ENCODE measurements at places on chromosomes 13 and 19.
A peak's percentile ranks its signal among the peaks of the same experiment; 100 is the strongest.

DNA sequence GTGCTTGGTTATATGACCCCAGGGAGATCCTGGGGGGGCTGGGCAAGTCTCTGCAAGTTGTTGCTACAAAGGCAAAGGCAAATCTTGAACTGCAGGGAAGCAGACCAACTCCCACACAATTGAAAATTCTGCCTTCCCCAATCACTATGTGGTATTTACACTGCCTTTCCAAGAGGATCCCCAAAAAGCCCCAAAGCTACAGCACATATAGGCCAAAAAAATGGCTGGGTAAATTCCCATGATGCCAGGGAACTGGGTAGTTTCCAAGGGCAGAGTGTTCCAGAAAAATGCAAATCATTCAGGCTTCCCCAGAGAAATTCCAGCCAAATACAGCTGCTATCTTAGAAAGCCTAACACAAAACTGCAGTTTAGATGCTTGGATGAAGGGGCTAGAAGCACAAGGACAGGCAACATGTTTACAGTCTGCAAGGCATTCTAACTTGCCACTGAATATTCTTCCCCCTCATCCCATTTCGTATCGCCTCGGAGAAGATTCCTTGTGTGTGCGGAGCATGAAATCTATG lies 6.2 kb downstream of the FOXO1 start:
- no peak for DNase-seq

DNA sequence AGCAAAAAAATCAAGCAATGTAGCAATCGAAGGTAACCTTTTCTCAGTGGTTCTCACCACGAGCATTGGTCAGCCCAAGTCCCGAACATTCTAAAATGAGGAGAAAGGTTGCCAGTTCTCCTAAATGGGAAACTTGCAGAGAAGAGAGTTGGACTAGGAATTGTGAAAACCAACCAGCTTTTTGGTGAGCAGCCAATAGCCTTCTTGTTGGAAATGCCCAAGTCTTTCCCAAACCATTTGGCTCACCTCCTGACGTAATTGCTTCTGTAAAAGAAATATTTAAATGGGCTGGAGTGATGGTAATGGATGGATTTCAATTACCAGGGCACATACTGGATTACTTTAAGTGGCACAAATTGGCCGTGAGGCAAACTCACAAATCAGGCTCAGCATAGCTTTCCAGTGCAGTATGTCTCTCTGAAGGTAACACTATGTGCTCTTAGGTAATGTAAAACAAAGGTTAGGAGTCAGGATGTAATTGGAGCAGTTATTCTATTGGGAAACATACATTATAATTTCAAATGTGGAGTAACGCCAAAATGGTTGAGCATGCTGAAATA lies 423.2 kb downstream of the KLF5 start:
- DNase-seq: no peak

- no peak for DNase-seq
Observed at GRCh38 chr19:22545751-22546150, 88.4 kb upstream of the ZNF492 start.

DNA sequence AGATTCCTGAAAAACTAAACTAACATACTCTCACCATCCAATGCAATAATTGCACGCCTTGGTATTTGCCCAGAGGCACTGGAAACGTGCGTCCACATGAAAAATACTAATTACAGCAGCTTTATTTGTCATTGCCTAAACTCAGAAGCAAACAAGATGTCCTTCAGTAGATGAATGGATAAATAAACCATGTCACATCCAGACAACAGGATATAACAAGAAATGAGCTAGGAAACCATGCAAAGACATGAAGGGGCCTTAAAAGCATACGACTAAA lies 25.0 kb downstream of the ELL start:
- DNase-seq: no peak

GRCh38 chr19:11046605-11047354 lies 42.5 kb upstream of the LDLR start:
- no peak for DNase-seq

GRCh38 chr13:25372284-25373081 lies 709 bp downstream of the ATP8A2 start:
- DNase-seq: peak; percentile 19

DNA sequence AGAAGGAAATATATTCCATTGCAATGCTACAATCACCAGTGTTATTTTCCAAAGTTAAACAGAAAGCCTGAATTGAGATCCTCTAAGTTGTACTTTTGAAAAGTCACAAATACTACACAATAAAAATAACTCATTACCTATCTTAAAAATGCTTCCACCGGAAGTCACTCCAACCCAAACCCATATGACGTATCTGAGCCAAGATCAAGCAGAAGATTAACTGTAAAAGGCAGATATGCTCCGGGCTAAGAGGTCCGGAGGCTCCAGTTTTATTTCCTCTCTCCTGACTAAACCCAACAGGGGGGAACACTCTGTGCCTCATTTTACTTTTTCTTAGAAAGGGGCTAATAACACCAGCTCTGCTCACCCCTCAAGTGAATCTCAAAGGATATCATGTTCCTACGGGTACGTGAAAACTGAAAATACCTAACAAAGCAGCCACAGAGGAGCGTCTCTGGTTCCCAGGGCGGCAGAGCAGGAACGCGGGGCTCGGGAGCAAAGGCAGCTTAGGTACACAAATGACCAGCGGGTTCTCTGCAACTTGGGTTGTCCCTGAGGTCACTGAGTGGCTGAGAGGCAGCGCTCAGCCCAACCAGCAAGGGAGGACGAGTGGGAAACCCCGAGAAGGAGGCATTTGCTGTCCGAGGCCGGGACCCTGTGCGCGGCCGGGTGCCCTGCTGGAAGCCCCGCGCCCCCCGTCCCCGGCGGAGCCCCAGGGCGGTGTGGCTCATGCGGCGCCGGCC lies 750 bp downstream of the RAB20 start:
- peak; percentile 71 for DNase-seq

- no peak for DNase-seq
Observed at GRCh38 chr13:43058318-43058674, 34.9 kb downstream of the DNAJC15 start.

DNA sequence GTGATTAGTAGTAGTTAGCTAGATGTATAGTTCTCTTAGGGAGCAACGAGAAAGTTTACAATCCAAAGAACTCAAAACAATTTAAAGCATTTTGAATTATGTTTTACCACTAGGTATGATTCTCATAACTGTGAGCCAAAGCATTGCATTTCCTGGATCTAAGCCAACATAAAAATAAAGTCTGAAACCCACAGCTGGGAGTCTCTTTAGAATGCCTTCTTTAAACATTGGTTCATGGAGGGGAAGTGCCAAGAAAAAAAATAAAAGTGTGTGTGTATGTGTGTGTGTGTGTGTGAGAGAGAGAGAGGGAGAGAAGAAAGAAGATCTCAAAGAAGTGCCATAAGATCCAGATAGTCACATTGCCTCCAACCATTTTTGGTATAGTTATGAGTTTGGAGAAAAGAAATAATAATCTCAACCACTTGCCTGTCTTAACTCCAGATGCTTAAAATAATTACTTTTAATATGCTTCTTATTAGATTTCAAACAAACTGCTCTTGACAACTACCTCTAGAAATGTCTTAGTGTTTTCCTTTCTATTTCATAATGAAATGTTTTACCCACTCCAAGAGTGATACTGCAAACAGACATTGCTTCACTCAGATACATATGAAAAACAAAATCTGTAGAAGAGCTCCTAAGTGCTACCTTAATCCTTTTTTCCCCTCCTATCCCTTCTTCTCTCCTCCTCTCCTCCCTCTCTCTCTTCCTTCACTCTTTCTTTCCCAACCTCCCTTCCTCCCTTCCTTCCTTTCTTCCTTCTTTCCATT lies 554.1 kb downstream of the KCTD12 start:
- DNase-seq: no peak

- peak; percentile 40 for DNase-seq
Observed at GRCh38 chr13:30113983-30114570, 193.3 kb downstream of the KATNAL1 start.

- DNase-seq: no peak
Observed at GRCh38 chr19:28425046-28425931, 787.7 kb downstream of the UQCRFS1 start.

DNA sequence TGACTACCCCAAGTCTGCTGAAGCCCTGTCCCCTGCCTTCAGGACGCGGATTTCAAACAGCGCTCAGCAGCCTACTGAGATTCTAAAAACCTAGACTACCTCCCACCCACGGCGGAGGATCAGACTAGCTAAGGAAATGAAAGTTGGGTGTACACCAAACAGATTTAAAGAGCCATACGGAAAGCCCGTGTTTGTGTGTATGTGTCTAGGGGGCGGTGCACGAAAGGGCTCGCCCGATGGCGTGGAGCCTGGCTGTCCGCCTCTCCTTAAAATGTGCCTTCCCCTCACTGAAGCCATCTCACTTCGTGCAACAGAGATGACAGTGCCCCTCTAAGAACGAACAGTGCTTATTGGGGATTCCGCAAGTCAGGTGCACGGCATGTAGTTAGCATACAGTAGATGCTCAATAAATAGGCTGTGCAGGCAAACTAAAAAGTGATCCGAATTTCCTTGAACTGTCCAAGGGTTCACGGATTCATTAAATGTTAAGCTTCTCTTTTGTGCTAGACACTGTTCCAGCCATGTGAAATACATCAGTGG lies 639 bp downstream of the LENG1 start:
- no peak for DNase-seq

DNA sequence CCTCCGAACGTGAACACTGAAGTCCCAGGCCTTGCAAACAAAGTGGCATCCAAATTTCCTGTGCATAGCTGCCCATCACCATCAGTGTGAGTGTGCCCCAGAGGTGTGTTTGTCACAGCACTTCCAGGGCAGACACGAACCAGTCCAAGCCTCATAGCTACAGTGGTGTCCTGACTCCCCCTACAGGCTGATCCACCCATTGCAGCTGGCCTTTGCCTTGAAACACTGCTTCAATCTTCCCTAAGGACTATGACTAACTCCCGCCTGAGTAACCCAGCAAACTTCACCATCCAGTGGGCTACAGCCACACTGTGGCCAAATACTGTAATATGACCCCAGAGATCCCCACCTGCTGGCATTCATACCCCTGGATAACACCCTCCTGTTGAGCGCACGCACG lies 3.9 kb downstream of the ZNF266 start:
- DNase-seq: no peak

- no peak for DNase-seq
Observed at GRCh38 chr13:71587817-71588216, 279.2 kb downstream of the DACH1 start.

DNA sequence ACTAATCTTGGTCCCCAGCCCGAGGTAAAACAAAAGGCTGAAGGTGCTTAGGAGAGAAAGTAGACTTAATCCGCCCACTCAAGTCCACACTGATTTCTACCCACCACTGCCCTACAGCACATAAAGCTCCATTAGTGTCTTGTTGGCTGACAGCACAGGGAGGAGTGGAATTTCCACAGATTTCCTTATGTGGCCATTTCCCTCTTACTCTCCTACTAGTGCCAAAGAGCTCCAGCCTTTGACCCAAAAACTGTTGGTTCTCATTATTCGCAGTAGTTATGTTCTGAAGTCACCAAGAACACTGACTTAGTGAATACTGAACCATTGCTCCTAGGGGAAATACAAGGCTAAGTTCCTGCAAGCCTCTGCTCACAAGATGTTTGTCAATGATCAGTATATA lies 61.2 kb downstream of the RAB20 start:
- DNase-seq: no peak

DNA sequence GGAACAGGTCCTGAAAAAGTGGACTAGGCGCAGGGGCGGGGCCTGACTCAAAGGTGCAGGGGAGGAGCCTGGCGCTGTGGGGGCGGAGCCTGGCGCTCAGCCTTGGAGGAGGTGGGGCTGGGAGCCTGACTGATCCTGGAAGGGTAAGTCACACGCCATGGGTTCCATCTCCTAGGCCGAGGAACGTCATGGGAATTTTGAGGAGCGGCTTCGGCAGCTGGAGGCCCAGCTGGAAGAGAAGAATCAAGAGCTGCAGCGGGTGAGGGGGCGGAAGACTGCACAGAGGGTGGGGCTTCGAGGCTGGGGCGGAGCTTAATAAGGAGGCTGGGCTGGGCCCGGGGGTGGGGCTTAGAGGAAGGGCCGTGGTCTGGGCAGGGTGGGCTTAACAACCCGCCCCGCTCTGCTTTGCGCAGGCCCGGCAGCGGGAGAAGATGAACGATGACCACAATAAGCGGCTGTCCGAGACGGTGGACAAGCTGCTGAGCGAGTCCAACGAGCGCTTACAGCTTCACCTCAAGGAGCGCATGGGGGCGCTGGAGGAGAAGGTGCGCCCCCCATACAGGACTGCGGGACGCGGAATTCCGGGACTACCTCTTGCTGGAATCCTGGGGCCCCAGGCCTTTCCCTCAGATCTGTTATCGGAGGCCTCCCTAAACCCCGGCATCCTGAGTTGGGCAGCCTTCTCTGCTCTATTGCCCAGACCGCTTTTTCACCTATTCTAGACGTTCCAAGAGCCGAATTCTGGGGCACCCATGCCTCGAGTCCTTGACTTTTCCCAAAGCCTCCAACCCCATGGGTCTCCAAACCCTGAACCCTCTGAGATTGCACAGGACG lies 14.5 kb downstream of the PPFIA3 start:
- no peak for DNase-seq

DNA sequence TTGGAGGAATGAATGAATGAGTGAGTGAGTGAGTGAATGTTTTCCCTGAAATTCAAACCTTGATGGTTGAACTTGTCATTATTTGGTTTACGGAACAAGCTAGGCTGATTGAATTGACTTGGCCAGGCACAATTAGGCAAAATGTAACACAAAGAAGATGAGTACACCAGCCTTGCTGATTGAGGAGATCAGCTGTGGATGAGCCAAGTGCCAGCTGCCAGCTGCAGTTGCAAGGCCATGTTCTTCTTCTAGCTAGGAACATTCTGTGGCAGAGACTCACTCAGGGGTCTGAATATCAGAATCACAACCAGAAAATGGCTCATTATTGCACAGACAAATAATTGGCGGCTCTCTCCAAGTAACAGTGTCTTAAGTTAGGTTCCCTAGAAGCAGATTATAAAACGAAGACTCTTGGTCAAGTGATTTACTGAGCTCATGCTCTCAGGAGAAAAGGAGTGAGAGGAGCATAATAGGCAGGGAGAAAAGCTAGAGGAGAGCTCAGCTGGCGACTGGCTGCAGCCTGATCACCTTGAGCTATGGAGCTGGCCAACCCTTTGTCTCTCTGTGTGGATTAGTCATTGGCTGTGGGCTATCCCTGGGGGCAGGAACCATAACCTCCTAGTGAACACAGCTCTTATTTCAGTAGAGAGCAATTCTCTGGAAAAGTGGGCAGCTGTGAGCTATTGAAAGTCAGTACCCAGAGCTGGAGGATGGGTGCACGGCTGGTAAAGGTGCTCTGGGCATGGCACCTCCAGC lies 225.3 kb upstream of the SERP2 start:
- no peak for DNase-seq

DNA sequence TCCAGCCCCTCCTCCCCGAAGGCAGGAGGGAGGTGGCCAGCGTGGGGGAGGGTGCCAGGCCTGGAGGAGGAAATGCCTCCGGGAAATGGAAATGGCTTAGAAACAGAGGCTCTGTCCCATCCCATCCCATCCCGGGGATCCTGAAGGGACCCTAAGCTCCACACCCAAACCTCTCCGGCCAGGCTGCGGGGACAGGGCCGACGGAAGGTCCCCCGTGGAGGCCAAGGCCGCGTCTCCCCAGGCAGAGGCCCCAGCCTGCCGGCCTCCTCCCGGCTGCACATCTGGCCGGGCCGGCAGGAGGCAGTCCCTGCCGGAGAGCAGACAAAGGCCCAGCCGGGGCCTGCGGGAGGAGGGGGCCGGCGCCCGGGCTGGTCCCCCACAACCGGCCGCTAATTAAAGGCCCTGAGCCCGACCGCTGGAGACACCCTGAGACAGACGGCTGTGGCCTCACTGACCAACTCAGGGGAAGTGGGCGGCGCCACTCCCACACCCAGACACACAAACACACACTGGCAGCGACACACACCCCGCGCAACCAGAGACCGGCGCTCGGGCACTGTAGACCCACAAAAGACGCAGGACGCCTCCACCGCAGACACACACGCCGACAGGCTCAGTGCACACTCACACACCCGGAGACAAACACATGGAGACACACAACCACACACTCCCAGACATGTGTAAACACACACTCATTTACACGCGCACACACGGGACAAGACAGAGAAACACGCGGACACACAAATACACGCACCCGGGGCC lies 1.1 kb downstream of the ADAMTS10 start:
- no peak for DNase-seq

Data from DMS79 (cell line).